DMS153 (cell line): ENCODE measurements at places on chromosomes 5 and 9.
A peak's percentile ranks its signal among the peaks of the same experiment; 100 is the strongest.

GRCh38 chr9:32552172-32552872 lies at the start of the genes SMIM27 and TOPORS:
TSS of gene SMIM27 (plus strand) at chr9:32552327. CDS start at chr9:32552435, 108 bp downstream.
TSS of gene TOPORS (minus strand) at chr9:32552586. CDS start at chr9:32552436, 150 bp downstream.
- DNase-seq = peak; percentile 86

DNA sequence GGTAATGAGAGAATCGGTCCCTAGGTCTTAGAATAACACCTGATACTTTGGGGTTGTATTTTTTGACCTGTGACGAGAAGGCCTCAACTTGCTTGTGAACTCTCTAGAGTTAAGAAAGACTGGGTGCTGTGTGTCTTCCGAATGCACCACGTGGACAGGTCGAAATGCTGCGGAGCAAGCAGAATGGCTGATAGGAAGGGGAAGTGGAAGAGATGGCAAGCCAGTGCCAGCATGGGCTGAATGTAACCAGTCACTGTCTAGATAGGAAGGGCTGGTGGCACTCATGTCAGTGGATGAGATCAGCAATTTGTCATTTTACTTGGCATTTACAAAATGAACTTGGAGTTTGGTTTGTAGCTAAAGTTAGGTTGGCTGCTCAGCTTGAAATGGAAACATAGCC lies 5.6 kb downstream of the OTULINL start:
- no peak for DNase-seq

DNA sequence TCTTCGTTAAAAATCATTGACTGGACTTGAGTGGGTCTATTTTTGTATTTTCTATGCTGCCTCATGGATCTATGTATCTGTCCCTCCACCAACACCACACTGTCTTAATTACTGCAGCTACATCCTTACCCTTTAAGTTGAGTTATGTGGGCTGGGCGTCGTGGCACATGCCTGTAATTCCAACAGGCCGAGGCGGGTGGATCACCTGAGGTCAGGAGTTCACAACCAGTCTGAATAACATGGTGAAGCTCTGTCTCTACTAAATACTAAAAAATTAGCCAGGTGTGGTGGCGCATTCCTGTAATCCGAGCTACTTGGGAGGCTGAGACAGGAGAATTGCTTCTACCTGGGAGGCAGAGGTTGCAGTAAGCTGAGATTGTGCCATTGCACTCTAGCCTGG lies 48.2 kb downstream of the XRCC4 start:
- DNase-seq = no peak

DNA sequence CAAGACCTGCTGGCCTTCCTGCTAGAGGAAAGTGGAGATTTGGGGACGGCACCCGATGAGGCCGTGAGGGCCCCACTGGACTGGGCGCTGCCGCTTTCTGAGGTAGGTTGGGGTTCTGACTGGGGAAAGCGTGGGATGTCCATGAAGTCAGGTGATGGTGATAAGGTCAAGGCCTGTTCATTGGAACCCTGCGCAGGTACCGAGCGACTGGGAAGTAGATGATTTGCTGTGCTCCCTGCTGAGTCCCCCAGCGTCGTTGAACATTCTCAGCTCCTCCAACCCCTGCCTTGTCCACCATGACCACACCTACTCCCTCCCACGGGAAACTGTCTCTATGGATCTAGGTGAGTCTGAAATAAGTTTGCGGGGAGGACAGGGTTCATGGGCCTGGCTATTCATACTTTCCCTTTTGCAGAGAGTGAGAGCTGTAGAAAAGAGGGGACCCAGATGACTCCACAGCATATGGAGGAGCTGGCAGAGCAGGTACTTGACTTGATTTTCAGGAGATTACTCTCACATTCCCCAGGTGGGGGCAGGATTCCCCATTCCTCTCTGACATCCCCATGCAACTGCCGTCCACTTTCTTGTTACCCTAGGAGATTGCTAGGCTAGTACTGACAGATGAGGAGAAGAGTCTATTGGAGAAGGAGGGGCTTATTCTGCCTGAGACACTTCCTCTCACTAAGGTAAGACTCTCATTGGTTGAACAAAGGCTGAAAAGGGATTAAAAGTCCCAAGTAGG lies 505 bp downstream of the CREB3 start:
- DNase-seq = no peak

- no peak for DNase-seq
These were observed 22.1 kb downstream of the LRRC19 start for GRCh38 chr9:26983340-26983739.

GRCh38 chr9:70561786-70562395 lies 147.4 kb upstream of the KLF9 start:
- no peak for DNase-seq

GRCh38 chr5:180142824-180143610 lies 66.0 kb downstream of the RASGEF1C start:
- no peak for DNase-seq

GRCh38 chr5:125152044-125152443 lies 405.6 kb upstream of the ZNF608 start:
- DNase-seq = no peak

GRCh38 chr5:144941004-144941403 lies 770.3 kb downstream of the KCTD16 start:
- DNase-seq = no peak
